Lung microvascular endothelial cell (primary cell): ENCODE measurements at places on chromosomes 3 and 15.
A peak's percentile ranks its signal among the peaks of the same experiment; 100 is the strongest.

DNA sequence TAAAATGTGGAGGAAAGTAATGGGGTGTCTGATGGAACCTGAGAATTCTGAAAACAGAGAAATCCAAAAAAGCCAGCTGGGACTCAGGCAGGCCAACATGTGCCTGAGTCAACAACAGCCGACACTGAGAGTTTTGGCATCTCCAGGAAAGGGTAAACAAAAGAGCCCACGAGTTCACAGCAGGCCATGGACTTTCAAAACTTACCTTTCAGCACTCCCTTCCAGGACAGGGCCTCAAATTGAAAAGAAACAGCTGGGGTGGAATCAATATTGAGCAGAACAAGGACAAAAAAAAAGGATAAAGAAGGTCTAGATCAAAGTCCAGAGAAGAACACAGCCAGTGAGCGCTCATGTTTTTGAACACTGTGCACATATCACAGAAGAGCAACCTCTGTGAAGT lies 735.4 kb upstream of the GRM7 start:
- DNase-seq = no peak

DNA sequence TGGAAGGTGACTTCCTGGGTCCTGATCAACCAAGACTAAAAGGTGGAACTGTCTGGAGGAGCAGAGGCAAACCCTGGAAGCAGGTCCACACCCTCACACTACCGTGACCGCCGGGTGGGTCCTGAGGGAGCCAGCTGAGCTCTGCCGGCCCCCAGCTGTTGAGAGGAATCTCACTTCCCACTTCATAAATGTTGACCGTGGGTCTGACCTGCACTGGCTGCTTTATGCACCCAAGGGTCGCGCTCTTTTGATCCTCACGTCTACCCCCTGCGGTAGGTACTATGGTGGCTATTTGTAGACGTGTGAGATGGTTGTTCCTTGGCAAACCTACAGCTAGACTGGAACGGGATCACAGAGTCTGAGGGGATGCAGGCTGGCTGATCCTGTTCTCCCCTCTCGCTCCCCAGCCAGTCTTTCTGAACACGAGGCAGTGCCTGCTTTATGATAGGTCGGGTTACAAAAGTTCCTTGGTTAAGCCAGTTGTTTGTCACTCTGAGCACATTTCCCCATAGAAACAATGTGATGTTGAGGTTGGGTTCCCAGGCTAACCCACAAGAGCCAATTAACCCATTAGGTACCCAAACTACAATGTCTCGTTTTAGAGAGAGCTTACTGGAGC lies 113.0 kb upstream of the ETV5 start:
- DNase-seq = no peak

DNA sequence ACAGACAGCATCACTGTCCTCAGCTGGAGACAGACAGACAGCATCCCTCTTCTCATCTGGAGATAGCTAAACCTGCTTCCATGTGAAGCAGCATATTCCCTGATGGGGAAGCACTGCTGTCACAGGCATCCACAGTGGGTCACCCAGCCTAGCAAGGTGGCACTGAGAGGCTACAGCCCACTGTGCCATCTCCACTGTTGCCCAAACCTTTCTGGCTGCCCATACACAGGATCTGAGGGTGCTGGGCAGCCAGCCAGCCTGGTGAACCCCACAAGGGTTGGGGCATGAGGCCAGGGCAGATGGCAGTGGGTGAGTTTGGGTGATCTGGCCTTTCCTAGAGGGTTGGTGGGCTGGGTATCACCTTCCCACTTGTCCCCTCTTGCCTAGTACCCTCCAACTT lies 11.7 kb downstream of the CHST13 start:
- no peak for DNase-seq

GRCh38 chr3:115660646-115661337 lies 37.5 kb downstream of the GAP43 start:
- no peak for DNase-seq

DNA sequence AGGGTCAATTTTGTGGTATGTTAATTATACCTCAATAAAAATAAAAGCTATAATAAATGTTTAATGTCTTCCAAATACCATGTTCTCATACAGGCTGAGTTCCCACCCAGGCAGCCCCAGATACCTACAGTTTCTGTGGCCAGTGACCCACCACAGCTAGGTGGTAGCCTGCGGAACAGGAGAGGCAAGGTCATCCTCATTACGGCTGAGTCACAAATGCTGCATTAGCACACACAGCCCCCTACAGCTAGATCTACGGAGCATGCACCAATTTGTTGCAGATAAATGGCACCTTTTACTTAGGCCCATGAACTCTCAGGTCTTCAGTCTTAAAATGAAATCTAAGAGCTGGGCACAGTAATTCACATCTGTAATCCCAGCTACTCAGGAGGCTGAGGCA lies 5.1 kb downstream of the SPATA12 start:
- peak; percentile 28 for DNase-seq
